Activated CD8-positive, alpha-beta T cell treated with anti-CD3 and anti-CD28 coated beads, Interleukin-2, amount 10 ng/mL, durations not matched to agents 7 days and 5 days (primary cell): ENCODE measurements at places on chromosomes 11 and 22. TPM values are rescaled to one million over a fixed set of nuclear protein-coding genes. Genes with fewer than 3 reads are reported as not detected.

- no peak for DNase-seq
Measured at GRCh38 chr11:17719028-17719937, at the start of gene MYOD1. MYOD1 (plus strand) TSS chr11:17719571; CDS start chr11:17719783, 212 bp downstream.

- no peak for DNase-seq
Measured at GRCh38 chr11:64268025-64268892, 16.2 kb downstream of the BAD start.

CSF2RB gene
- total RNA-seq = 1.4 TPM

- no peak for DNase-seq
Measured at GRCh38 chr11:36340897-36341296, 44.8 kb downstream of the PRR5L start.

METTL15 gene
- total RNA-seq = 16.6 TPM

- DNase-seq = peak; percentile 72
Measured at GRCh38 chr22:17120281-17120680, 879 bp downstream of the TMEM121B start.

- DNase-seq = no peak
Measured at GRCh38 chr11:121494355-121495099, 41.8 kb upstream of the SORL1-AS1 start.

HARBI1 gene
- 5.0 TPM for total RNA-seq

PDE3B gene
- total RNA-seq = 74.8 TPM

DNA sequence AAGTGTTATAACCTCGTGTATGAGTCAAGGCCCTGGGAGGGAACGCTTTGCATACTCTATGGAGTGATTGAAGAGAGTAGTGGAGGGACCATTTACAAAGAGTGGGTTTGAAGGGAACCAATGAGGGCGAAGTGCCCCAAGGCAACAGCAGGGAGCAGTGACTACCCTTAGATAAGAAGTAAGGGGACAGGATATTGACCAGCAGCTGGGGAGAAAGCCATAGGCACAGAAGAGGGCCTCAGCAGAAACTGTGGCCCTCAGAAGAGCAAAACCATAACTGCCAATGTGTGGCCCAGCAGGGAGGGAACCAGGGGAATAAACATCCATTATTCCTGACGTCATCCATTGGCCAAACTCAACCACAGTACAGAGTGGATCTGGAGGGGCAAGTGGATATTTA, 24.7 kb downstream of the PARVA start:
- DNase-seq = no peak

GRCh38 chr11:119806064-119806915, 77.3 kb upstream of the NECTIN1 start:
- no peak for DNase-seq

GRCh38 chr11:69486773-69487291, 5.4 kb downstream of the LINC01488 start:
- DNase-seq = no peak

WNT7B gene
- not detected for total RNA-seq

DNA sequence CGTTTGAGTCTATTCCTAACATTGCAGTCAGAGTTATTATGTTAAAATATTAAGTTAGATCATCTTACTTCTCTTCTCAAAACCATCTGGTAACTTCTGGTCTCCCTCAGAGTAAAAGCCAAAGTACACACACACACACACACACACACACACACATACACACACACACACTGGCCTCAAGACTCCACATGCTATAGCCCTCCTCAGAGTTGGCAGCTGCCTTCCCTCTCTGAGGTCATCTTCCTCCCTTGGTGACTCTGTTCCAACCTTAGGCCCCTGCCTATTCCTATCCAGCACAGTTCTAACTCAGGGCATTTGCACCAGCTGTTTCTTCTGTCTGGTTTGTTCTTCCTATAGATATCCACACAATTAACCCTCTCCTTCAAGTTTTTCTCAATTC, 272.0 kb upstream of the SESN3 start:
- no peak for DNase-seq

- no peak for DNase-seq
Measured at GRCh38 chr11:46463701-46464421, 72.3 kb upstream of the CHRM4 start.

DNA sequence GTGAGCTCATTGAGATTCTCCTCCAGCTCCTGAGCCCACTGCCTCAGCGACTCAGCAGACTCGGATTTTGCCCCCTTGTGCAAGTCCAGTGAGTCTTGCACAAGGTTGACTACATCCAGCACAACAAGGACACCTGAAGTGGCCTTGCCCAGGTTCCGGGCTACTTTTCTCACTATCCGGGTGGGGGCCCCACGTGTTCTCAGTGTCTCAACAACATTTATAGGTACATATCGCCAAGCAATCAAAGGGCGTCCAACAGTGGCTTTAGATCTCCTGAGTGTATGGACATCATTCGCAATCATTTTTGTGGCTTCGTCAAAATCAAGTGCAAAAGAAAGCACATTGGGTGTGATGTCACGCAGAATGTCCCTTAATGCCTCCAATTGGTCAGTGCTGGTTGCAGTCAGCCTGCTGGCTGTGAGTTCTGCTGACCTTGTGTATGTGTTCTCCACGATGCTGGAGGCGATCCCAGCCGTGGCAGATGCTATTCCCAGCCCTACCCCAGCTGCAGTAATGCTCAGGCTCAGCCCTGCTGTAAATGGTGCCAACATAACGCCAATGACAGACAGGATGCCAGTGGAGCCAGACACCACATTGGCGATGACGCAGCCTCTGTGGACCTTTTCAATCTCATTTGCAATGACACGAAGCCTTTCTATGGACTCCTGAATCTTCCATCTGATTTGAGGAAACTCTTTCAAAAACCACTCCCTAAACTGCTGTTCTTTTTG, 10.3 kb downstream of the APOL4 start:
- no peak for DNase-seq

CNTF gene
- total RNA-seq = 4.2 TPM

DNA sequence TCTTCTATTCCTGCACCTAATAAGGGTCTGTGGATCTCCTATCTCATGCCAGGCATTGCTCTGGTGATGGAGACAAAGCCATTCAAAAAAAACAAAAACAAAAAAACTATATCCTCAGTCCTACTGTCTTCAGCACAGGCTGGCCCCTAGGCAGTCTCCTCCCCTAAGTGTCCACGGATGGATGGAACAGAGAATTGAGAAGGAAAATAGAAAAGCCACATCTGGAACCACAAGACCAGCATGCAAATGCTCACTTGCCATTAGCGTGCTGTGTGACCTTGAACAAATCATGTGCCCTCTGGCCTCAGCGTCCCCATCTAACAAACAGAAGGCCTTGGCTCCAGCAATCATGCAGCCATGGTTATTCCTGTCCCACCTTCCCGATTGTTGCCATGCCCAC, 32.7 kb upstream of the CD82 start:
- no peak for DNase-seq

GLB1L2 gene
- total RNA-seq = 1.2 TPM

GRCh38 chr22:41009222-41009948, 58.2 kb downstream of the RBX1 start:
- DNase-seq = no peak

PYGM gene
- total RNA-seq = 4.7 TPM

GRCh38 chr11:117929142-117929915, at the start of gene TMPRSS13:
TMPRSS13 (minus strand) TSS chr11:117929402; CDS start chr11:117929307, 95 bp downstream.
- DNase-seq = no peak

TRIM51 gene
- not detected for total RNA-seq

IL18BP gene
- total RNA-seq = 15.9 TPM

DNA sequence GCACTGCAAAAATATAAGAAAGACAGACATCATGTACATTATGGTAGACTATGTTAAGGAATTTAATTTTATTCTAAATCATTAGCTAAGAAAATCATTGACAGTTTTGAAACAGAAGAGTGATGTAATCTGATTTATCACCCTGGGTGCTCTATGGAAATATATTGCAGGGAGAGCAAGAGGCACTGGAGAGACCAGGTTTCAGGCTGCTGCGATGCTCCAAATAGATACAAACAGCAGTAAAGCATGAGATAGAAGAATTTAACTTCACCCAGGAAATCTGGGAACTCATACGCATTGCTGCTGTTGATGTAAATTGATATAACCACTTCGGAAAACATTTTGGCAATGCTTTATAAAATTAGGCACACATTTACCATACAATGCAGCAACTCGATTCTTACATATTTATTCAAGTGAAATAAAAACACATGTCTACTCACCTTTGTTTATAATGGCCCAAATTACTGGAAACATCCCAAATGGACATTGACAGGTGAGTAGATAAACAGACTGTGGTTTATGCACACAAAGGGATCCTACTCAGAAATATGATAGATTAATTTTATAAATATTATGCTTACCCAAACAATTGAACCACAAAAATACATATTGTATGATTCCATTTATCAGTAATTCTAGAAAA, 535.1 kb upstream of the CHORDC1 start:
- no peak for DNase-seq

DNA sequence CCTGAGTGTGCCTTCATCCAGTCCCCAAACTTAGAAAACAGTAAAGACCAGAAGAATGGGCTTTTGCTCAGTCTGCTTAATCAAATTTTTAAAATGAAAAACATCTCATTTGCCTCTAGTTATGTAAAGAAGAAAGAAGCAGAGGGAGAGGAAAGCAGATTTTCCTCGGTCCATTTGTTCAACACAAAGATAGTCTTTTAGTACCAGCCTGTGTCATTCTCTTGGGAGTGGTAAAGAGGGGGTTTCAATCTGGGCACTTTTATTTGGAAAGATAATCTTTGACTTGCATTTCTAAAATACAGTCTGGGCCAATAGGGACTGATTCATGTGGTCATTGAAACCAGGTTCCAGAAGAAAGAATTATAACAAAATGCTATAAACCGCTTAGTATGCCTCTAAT, 29.5 kb downstream of the KREMEN1 start:
- no peak for DNase-seq

TPBGL gene
- total RNA-seq = not detected

DNA sequence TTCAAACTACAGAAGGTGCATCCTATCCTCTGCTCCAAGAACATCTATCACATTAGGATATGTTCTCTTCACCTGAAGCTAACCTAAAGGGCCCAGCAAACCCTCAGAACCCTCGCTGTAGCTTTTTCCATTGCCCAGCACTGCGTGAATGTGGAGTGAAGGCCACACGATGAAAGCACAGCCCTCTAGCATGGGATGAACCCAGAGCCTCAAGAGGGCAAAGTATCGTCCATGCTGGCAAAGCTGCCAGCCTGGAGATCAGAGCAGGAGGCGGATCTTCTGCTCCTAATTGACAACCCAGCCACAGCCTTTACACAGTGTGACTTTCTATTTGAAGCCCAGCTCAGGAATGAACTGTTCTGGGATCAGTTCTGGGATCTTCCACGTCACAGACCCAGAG, 65.1 kb upstream of the USP47 start:
- DNase-seq = no peak

- DNase-seq = no peak
Measured at GRCh38 chr11:92083123-92083522, 141.5 kb upstream of the FAT3 start.

DNA sequence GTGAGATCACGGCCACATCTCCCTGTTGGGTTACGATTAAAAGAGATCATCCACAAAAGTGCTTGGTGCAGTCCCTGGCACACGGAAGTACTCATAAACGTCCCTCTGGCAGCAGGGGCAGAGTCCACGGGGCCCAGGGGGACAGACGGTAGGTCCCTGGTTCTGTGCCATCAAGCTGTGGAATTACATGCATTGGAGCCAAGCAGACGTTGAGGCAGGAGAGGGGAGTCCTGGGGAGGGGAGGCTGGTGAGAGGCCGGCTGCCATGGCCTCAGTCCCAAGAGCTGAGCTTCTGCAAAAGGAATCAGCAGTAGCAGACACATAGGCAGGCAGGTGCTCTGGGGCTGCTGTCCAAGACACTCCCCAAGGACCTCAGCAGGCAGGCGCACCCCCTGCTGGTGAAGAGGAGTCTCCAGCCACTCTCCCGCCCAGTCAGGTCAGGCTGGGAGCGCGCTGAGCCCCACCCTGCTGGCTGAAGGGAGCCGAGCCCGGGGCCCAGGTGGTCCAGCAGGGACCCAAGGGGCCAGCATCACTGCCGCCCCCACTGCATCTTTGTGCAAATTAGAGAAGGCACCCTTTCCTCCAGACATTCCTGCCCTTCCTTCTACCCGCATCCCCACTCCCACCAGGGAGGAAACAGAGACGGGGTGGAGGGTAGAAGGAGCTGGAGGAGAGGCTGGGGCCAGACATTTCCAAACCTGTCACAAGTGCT, 7.6 kb upstream of the KCTD17 start:
- DNase-seq = peak; percentile 72

GGTLC2 gene
- not detected for total RNA-seq

DNA sequence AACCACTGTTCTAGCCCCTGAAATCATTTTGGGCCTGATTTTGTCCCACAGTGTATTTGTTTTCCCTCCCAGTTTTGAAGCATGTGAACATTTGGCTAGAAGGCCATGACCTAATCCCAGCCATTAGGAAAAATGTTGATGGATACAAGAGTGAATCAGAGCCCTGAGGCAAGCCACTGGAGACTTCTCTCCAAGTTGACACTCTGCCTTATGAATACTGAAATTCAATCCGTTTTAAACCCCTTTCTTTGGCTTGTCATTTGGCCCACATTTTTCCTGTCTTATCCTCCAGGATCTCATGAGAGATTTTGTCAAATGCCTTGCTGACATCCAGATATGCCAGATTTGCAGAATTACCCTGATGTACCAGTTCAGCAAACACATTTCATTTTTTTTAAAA, 158.8 kb downstream of the FAT3 start:
- DNase-seq = no peak

DNA sequence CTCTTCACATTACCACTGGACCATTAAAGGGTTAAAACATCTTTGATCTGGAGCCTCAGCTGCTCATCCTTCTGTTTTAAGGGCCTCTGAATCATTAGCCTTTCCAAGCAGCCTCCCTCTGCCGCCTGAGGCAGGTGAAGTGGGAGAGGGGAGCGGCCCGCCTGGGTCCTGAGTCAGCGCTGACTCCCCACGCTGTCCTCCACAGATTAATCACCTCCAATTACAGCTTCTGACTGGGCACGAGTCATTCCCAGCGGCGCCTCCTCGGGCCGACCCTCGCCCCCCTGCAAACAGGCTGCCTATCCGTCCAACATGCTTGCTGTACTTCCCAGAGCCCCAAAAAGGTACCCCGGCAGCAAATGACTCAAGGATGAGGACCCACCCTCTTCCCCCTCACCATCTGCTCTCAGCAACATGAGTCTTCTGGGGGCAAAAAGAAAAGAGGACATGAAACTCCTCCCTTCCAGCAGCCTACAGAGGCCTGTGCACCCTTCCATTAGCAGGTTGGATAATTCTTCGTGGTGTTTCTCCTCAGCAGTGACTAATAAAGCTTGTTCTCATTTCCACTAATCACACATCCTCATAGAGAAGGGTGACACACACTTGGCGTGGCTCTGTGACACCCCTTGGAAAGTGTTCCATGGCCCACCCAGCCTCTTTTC, 44.3 kb upstream of the JAM3 start:
- no peak for DNase-seq

DNA sequence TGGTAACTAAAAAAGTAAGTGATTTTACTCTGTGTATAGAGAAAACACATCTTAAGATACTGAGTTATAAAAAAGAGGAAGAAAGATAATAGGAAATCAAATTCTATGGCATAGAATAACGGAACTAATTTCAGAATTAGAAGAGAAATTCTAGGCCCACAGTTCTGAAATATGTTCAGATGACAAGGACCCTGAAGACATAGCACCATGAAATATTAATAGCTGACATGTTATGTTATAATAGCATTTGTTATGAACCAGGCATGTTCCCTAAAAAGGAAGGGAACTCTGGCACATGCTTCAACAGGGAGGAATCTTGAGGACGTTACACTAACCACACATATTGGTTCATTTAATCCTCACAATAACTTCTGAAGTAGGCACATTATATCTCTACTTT, 32.7 kb downstream of the PRDM10 start:
- DNase-seq = no peak

SLC25A18 gene
- total RNA-seq = not detected

- peak; percentile 47 for DNase-seq
Measured at GRCh38 chr22:26846645-26847044, 189.3 kb downstream of the MIAT start.
